ENCODE measurements at places on chromosomes 5 and 9.

GRCh38 chr5:136992796-136993489, 506.2 kb downstream of the SPOCK1 start:
- ATAC-seq: no peak

GRCh38 chr5:110086658-110087388, 397.1 kb downstream of the MAN2A1 start:
- ATAC-seq: no peak

DNA sequence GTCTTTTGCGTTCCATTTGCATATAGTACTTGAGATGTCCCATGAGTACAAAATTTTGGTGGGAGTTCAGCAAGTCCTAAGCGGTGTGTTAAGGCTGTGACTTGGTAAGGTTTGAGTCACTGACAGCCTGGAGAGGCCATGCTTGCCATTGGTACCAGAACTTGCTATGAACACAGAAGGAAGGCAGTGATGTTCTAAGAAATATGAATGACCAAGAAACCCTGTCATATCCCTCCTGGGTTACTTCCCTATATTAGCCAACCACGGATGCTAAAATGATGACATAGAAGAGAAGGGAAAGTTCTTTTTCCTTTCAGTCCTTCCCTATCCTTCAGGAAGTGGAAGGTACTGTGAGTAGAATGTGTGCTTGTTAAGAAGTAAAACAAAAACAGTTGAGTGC, 136.7 kb downstream of the GCNT1 start:
- peak; percentile 47 for ATAC-seq

DNA sequence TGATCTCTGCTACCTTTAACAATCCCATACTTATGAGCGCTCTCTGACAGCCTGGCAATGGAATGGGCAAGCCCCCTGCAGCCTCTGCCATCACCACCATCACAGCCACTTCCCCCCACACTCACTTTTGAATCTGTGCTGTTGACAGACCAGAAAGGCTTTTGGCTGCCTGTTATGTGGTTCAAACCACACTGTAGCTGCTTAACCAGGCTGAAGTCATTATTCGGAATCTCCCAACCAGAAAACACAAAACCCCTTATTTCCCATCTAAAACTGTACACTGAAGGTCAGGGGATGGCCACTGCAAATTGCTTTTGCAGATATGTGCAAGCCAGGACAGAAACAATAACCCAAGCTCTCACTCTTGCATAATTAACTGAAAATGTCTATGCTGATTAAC, 35.8 kb downstream of the PTCH1 start:
- no peak for ATAC-seq

DNA sequence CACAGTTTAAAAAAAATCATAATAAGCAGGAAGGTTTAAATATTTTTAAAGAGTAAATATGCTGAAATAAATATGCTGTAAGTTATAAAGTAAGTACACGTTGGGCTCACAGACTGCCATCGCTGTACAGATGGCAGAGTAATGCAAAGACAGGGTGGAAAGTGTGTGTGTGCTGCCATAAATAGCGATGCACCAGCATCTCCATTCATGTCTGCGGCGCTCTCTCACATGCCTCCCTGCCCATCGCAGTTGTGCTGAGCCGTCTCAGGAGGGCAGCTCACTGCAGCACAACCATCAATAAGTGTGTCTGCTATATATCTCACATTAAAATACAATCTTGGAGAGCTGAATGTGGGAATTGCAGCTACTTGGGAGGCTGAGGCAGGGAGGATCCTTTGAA, 14.3 kb downstream of the MOCS2 start:
- no peak for ATAC-seq

- ATAC-seq: no peak
These were observed 100.1 kb downstream of the SPEF2 start for GRCh38 chr5:35717718-35718117.

GRCh38 chr5:141512911-141513626, 24.2 kb downstream of the PCDHGC5 start:
- ATAC-seq: peak; percentile 6

GRCh38 chr9:84945878-84946538, 276.5 kb downstream of the NTRK2 start:
- no peak for ATAC-seq

DNA sequence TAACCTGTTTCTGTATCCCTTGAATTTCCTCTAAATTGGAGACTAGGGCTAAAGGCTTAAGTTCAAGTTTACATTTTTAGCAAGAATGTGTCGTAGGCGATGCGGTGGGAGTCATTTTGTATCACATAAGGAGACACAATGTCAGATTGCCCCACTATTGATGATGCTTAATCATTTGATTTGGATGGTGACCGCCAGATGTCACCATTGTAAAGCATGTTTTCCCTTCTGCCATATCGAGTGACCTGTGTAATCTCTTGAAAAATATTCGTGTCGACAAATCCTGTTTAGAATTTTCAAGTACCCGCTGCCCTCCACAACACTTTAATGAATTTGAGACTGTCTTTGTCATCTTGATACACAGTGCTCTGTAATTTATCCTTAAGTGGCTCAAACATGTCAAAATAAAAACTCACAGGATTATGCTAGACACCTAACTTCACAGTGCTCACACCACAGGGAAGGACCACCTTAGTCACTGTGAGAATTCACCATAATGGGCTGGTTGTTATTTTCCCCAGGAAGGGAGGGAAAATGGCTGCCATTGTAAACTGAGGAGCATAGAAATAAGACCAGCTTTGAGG, 34.5 kb upstream of the SLC46A2 start:
- no peak for ATAC-seq

Data from stimulated activated memory B cell treated with anti-CD40 and anti-IgM and Interleukin-4, amounts not matched to agents 10 μg/mL and 1 μg/mL and 100 μg/mL, for 72 hours (primary cell).